ENCODE measurements at places on chromosomes 6 and 20.

GRCh38 chr6:23388086-23388783 lies 737.8 kb upstream of the NRSN1 start:
- no peaks in the 10 kb centered on the region for H3K27me3 ChIP-seq
- H3K36me3 ChIP-seq, result no peaks in the 10 kb centered on the region
- H3K4me1 ChIP-seq, result no peaks in the 10 kb centered on the region

GRCh38 chr6:113629975-113630737 lies 227.0 kb upstream of the MARCKS start:
- peak overlapping the region; percentile 82 for H3K27ac ChIP-seq
- no peaks in the 10 kb centered on the region for H3K27me3 ChIP-seq
- H3K36me3 ChIP-seq, result no peaks in the 10 kb centered on the region
- peaks cover 42% of the 10 kb centered on the region for H3K4me1 ChIP-seq

DNA sequence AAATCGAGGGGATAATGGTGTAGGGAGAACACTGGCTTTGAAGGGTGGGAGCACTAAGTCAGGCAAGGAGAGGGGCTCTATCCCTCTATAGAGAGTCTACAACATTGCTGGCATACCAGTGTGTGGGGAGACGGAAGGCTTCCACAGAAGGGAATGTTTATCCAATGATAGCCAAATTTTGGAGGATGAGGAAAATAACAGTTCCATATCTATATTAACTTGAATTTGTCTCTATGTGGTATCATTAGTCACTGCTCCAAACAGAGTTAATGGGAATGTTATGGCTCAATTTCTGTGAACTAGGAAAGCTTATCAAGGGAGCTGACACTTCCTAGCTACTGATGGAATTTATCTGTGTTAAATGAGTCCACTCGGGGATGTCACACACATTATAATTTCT lies 208.9 kb upstream of the PHACTR1 start:
- no peak overlapping the region for H3K4me3 ChIP-seq
- H3K36me3 ChIP-seq, result no peaks in the 10 kb centered on the region
- no peaks in the 10 kb centered on the region for H3K4me1 ChIP-seq
- no peak overlapping the region for H3K27ac ChIP-seq

GRCh38 chr6:154930451-154930851 lies 64.7 kb upstream of the TIAM2 start:
- no peak overlapping the region for H3K4me3 ChIP-seq
- peaks cover 5% of the 10 kb centered on the region for H3K4me1 ChIP-seq
- ATAC-seq, result no peak

GRCh38 chr20:37142708-37143107 lies 36.4 kb upstream of the RPN2 start:
- ATAC-seq, result no peak
- no peaks in the 10 kb centered on the region for H3K27me3 ChIP-seq
- H3K36me3 ChIP-seq, result no peaks in the 10 kb centered on the region
- no peak overlapping the region for H3K4me3 ChIP-seq
- no peaks in the 10 kb centered on the region for H3K4me1 ChIP-seq

GRCh38 chr20:8127553-8128255 lies 4.4 kb upstream of the PLCB1 start:
- H3K4me1 ChIP-seq, result no peaks in the 10 kb centered on the region
- H3K4me3 ChIP-seq, result no peak overlapping the region
- peaks cover 23% of the 10 kb centered on the region for H3K27me3 ChIP-seq
- H3K36me3 ChIP-seq, result no peaks in the 10 kb centered on the region
- peak; percentile 67 for ATAC-seq

DNA sequence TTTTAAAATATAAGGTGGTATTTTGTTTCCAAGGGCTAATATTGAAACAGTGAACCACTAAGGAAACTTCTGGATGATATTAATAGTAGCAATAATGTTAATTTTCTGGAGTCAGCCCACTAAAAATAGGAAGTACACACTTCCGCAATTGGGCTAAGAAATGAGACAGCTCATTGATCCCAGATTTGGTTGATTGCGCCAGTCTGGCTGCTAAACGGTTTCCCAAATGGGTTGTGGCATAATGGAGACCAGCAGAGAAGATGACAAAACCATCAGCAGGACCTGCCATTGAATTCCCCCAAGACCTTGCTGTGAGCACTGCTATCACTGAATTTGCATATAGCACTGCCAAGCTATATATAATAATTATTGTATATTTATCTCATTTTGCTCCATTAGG lies 71.2 kb upstream of the SGK1 start:
- no peaks in the 10 kb centered on the region for H3K4me1 ChIP-seq
- H3K4me3 ChIP-seq, result no peak overlapping the region
- no peaks in the 10 kb centered on the region for H3K36me3 ChIP-seq
- no peak for ATAC-seq

Data from activated T-helper 17 cell treated with anti-CD3 and anti-CD28 coated beads, Interleukin-2, amount 50 U/mL, for 72 hours (primary cell).